A673 (cell line): ENCODE measurements at places on chromosomes 3 and 15.

DNA sequence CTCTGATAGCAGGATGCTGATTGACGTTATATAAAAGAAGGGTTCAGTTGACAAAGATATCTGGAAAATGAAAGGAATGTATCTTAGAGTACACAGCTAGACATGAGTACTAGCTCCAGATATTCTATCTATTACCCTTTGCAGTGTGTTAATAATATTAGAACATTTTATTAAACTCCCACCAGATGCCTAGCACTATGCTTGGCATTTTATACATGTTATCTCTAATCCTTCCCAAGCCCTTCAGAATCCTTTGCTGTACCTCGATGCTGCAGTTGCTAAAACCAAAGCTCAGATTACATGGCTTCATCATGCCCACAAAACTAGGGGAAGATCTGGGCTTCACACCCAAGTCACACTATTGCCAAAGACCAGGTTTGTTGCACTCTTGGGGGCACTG, 350.1 kb upstream of the AZI2 start:
- no peak for DNase-seq

DNA sequence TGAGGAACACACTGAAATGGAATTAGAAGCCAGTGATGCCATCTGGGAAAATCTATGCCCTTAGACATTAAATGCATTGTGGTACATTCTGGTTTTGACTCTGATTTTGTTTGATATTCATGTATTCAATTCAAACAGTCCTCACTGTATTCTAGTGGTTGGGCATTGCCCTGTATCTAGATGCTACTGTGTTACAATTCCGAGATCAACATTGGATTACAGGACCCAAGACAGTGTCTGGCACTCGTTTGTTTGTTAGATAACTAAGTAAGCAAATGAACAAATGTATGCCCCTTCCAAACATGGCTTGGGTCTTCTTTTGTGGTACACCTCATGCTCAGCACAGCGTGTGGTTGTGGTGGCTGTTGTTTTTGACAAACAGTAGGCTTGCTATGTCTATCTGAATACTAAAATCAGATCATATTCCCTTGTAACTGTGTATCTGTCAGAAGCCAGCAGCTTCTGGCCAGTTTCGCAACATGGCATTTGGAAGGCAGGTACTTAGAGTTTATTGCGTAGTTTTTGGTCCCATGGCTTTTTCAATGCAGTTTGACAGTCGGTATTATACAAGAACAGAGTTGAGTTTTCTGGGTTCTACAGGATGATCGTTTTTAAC, 5.7 kb downstream of the FILIP1L start:
- no peak for DNase-seq

DNA sequence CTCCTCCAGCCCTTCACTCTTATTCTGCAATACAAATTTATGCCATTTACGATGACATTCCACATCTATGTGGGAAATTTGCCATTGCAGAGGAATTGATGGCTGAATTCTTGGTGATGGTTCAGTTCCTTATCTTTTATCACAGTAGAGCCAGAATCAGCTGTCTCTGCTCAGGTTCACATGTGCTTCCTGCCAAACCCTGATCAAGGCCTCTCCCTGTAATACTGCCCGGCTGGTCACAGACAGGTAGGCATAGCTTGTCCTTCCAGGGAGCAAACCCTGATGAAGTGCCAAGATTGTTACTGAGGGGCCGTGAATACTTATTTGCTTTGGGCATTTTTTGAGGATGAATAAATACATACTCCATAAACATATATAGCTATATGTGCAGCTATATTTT, 450.0 kb downstream of the NSUN3 start:
- no peak for DNase-seq

DNA sequence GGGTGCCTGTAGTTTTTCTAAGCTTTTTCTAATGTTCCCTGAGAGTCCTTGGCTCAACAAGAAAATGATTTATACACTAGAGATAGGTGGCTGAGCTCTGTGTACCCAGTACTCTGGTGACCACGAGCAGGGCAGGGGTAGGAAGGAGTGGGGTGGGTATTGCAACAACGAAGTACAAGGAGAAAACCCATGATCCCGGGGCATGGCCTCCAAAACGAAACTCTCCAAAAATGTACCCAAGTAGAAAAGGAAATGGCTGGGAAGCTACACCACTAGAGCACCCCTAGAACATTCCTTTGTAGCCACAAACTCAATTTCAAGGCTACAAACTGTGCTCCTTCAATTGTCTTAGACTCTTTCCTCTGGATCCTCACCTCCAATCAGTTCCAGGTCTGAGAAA, 138.9 kb downstream of the DUT start:
- no peak for DNase-seq

- no peak for DNase-seq
Observed at GRCh38 chr3:55609230-55609827, 122.2 kb upstream of the WNT5A start.

DNA sequence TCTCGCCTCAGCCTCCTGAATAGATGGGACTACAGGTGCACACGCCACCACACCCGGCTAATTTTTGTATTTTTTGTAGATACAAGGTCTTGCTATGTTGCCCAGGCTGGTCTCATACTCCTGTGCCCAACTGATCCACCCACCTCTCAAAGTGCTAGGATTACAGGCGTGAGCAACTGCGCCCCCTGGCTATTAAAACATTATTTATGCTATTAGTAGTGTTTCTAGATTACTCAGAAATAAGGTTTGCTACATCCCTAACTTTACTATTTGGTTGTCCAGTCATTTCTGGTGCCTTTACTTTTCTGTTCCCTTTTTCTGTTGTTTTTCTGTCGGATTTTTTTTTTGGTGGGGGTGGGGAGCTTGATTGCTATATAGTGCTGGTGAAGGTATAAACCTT, 393.6 kb upstream of the TPM1 start:
- DNase-seq, result peak; percentile 58

- DNase-seq, result no peak
Observed at GRCh38 chr3:170714562-170715535, 129.0 kb upstream of the SLC7A14 start.

GRCh38 chr3:178532476-178532875, 3.8 kb upstream of the KCNMB2 start:
- DNase-seq, result no peak

- no peak for DNase-seq
Observed at GRCh38 chr3:64856106-64856505, 168.3 kb upstream of the ADAMTS9 start.

- DNase-seq, result no peak
Observed at GRCh38 chr3:72266016-72266370, 481.0 kb upstream of the PROK2 start.

GRCh38 chr3:11592445-11593298, 51.0 kb downstream of the VGLL4 start:
- peak; percentile 30 for DNase-seq

- DNase-seq, result no peak
Observed at GRCh38 chr3:84304214-84304613, 654.6 kb upstream of the CADM2 start.

GRCh38 chr3:140186421-140186920, 251.5 kb downstream of the CLSTN2 start:
- DNase-seq, result peak; percentile 39

- DNase-seq, result no peak
Observed at GRCh38 chr3:52771334-52771681, 568 bp upstream of the NEK4 start.
